Retina (tissue), 1 donor: ENCODE measurements at places on chromosomes 6 and 20.

- DNase-seq, result no peak
Measured at GRCh38 chr6:72699159-72699558, 77.3 kb downstream of the KCNQ5 start.

DNA sequence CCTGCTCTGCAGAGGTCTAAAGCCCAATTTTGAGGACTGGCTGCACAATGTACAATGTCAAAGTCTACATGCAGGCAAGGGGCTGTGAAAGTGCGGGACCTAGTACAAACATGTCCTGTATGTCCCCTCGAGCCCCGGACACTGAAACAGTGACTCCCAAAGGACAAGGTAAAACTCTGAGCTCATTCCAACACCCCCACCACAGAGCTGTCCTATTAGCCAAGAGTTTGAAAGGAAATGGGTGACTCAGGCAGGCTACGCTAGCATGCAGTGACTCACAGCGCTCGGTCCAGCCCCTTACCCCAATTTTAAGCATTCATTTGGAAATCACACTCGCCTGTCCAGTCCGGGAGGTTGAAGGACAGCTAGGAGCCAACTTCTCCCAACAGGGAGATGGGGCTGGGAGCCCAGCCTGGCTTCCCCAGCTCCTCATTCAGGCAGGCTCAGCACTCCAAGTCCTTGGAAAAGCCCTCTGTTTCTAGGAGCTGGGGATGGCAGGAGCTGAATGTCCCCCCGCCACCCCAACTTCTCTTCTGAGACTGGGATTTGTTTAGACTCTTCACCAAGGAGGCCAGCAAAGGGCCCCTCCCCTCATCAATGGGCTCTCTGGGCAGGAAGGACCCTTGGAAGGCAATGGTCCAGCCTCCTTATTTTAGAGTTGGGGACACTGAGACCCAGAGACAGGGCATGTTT, 3.9 kb downstream of the SDC4 start:
- DNase-seq, result no peak

DNA sequence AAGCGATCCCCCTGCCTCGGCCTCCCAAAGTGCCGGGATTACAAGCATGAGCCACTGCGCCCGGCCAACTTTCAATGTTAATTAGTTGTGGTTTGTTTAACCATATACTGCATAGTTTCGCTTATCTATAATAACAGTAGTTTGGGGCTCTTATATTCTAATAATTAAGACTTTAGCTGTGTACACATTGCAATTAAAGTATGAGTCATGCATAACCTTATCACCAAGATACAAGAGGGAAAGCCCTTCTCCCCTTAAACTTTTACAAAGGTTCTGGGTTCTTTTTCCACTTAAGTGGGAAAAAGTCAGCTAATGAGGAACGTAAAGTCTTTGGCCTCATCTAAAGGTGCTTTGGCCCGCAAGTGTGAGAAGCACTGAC, 3.2 kb upstream of the MCCD1 start:
- no peak for DNase-seq

- no peak for DNase-seq
Measured at GRCh38 chr6:165511807-165512206, 151.2 kb downstream of the PDE10A start.

DNA sequence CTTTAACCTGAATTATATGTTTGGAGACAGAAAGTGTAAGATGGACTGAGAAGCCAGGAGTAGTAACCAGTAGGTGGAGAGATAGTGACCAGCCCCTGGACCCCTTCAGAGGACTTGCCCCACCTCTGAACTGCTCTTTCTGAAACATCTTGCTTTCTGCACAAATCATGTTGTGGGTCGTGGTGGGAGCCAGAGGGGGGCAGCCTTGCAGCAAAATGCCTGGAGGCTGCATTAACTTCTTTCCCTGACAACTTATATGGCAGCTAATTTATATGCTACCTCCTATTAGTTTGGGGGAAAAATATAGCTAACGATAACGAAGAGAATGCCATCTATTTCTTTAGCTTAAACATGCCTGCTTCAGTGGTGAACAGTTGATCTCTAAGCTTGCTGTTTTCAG, 859.8 kb downstream of the MAFB start:
- DNase-seq, result peak; percentile 22

DNA sequence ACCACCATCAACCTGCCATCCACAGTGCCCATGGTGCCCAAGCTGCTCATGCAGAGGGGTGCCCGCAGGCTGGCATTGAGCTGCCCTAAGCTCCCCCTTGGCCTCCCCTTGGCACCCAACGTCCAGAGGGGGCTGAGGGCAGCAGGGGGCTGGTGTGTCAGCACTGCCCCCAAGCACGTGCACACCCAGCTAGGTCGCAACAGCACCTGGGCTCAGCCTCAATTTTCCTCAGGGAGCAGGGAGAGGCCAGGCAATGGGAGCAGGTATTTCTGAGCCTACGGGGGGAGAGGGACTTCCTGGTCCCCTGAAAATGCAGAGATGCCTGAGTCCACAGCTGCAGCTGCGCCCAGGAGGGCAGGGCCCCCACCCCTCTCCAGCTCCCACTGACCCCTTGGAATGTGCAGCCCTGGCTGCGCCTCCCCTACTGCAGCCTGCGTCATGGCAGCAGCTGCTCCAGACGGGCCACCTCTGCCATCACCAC, 204.2 kb downstream of the ANKRD60 start:
- no peak for DNase-seq

DNA sequence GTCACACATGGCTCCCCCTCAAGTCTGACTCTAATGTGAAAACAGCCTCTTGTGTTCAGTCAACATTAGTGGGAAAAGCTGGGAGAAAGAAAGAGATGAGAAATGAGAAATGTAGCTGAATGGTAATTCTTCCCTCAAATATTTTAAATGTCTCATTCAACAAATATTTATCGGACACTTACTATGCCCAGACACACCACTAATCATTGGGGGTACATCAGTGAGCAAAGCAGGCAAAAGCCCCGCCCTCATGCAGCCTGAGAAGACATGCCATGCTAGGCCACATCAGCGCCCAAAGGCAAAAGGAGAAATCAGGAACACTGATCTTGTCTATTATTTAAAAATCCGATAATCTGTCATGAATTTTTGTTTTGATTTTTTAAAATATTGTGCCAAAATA, 89.9 kb upstream of the ASF1A start:
- DNase-seq, result no peak

DNA sequence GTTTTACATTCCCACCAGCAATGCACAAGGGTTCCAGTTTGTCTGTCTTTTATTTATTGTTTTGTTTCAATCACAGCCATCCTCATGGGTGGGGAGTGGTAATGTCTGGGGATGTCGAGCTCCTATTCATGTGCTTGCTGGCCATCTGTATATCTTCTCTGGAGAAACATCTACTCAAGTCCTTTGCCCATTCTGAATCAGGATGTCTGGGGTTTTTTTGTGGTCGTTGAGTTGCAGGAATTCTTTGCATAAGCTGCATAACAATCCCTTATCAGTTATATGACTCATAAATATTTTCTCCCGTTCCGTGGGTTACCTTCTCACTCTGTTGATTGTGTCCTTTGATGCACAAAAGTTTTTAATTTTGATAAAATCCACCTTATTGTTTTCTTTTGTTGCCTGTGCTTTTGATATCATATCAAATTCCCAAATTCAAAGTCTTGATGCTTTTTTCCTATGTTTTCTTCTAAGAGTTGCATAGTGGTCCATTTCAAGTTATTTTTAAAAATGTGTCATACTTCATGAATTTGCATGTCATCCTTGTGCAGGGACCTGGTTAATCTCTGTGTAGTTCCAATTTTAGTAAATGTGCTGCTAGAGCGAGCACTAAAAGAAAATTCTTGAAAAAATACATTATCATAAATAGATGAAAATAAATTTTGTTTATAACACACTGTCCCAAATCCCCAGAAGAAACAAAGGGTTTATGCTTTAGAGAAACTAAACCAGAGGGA, 54.9 kb upstream of the PDE10A start:
- DNase-seq, result no peak

- no peak for DNase-seq
Measured at GRCh38 chr20:3133155-3133554, 26.5 kb downstream of the FASTKD5 start.

- no peak for DNase-seq
Measured at GRCh38 chr20:59182401-59183044, 18.9 kb downstream of the ZNF831 start.

GRCh38 chr20:37422791-37423286, 76.9 kb downstream of the SRC start:
- no peak for DNase-seq

DNA sequence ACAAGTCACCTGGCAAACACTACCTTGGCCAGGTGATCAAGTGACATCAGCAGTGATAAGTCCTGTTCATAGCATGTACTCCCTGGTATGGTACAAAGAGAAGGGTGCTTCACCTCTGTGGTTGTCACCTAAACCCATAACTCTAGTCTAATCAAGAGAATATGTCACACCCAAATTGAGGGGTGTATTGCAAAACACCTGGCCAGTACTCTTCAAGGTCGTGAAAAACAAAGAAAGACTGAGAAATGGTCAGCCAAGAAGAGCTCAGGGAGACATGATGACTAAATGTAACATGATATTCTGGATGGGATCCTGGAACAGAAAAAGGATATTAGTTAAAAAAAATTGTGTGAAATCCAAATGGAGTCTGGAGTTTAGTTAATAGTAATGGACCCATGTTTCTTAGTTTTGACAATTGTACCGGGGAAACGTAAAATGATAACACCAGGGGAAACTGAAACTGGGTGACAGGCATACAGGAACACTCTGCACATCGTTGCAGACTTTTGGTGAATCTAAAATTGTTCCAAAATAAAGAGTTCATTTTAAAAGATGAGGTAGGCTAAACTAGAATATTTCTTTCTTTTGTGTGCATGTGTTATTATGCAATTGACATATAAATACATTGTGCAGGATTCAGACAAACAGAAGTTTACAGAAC, 262.0 kb downstream of the CDC5L start:
- DNase-seq, result no peak

DNA sequence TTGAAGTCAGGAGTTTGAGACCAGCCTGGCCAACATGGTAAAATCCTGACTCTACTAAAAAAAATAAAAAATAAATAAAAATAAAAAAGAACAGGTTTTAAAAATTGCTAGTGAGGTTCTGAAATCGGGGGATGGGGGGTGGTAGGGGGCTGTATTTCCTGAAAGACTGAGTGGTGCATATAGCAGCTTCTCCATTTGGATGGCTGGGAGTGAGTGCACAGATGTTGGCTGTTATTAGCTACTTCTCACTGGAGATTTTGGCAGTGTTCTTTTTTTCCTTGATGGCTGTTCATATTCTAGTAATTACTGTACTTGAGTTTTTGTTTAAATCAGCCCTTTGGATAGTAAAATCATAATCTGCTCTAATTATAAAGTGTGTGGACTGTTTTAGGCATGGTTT, 79.8 kb downstream of the RTN4IP1 start:
- DNase-seq, result no peak

DNA sequence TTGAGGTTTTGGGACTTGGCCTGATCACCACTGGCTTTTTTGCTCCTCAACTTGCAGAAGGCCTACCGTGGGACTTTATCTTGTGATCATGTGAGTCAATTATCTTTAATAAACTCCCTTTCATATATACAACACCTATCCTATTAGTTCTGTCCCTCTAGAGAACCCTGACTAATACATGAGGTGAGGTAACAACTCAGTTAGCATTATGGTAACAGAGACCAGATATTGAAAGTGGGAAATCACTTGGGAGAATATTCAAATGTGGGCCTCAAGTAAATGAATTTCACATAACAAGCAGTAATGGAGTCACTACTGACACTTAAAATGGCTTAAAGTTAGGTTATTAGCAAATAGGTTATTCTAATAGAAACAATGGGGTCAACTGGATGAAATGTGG, 438.1 kb upstream of the AGPAT4 start:
- no peak for DNase-seq

DNA sequence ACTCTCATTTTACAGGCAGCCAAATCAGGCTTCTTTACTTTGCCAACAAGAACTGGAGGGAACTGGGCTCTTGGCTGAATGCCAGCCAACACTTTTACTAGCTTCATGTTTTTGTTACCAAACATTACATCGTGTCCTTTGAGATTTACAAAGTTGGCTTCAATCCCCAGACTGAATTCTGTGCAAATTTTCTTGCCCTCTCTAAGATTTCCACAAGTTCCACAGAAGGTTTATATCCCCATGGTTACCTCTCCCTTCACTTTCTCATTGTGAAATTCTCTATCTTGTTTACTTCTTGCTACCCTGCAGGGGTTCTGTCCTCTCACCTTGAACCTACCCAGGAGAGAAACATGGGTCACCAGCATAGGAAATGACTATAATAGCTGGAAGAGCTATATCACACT, 37.6 kb upstream of the PLCB1 start:
- no peak for DNase-seq

DNA sequence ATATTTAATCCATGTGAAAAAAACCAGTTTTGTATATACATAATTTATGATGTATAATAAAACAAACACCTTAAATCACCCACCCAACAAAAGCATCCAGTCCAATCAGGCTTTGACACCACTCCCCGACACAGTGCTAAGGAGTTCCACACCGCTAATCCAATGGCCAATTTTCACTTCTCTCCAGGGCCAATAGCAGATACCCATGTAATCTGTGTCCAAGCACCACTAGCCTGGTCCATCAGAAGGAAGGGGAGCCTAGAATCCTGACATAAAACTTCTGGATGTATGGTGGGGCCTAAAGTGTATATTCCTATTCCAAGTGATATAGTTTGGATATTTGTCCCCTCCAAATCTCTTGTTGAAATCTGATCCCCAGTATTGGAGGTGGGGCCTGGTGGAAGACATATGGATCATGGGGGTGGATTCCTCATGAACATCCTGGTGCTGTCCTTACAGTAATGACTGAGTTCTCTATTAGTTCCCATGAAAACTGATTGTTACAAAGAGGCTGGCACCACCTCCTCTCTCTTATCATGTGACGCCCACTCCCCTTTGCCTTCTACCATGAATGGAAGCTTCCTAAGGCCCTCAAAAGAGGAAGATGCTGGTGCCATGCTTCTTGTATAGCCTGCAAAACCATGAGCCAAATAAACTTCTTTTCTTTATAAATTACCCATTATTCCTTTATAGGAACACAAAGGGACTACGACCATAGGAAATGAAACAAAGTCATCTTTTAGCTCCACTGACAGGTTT, 20.8 kb downstream of the RALGAPA2 start:
- DNase-seq, result no peak

DNA sequence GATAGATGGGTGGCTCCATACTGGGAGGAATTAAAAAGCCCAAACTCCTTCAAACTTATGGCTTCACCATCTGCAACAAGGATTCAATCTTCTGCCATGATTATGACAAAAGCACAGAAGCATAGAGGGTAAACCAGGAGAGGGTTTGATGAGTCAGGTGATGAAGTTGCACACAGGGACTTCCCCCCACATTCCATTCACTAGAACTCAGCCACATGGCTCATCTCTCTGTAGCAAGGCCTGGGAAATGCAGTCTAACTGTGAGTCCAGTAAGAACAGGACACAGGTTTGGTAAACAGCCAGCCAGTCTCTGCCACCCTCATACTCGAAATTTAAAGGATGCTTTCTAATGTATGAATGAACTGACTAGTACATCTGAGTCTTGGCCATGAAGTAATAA, 142.9 kb downstream of the HIVEP2 start:
- DNase-seq, result no peak

- DNase-seq, result peak; percentile 9
Measured at GRCh38 chr6:5190507-5190906, 70.2 kb downstream of the LYRM4 start.
